Activated CD8-positive, alpha-beta memory T cell treated with anti-CD3 and anti-CD28 coated beads for 4 hours (primary cell): ENCODE measurements at places on chromosomes 12 and 14.

DNA sequence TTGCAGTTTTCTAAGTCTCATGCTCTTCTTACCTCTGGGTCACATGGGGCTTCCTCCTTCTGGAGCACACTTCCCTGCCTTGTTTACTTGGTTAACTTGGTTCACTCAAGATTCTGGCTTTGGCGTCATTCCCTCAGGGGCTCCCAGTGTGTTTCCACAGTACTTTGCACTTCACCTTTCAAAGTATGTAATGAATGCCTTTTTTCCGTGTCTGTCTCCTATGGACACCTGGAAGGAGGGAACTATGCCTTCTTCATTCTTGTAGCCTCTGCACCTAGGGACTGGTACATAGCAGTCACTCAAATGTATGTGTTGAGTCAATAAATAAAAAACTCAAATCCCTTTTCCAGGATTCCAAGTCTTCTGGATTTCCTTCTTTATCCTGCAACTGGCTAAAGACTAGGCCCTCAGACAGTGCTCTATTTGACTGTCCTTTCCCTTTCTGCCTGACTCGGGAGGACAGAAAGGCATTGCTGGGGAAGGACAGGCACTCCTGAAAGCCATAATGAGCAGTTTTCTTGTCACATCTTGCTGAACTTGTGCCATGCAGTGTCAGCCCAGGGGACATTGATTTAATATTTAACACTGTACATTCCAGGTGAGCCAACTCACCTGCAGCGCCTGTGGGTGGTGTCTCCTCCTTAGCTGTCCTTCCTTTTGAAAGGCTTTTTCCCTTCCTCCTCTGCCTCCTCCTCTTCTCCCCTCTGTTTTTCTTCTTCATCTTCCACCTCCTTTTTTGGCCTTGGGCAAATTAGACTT, 12.8 kb downstream of the MYRFL start:
- no peak for DNase-seq

DNA sequence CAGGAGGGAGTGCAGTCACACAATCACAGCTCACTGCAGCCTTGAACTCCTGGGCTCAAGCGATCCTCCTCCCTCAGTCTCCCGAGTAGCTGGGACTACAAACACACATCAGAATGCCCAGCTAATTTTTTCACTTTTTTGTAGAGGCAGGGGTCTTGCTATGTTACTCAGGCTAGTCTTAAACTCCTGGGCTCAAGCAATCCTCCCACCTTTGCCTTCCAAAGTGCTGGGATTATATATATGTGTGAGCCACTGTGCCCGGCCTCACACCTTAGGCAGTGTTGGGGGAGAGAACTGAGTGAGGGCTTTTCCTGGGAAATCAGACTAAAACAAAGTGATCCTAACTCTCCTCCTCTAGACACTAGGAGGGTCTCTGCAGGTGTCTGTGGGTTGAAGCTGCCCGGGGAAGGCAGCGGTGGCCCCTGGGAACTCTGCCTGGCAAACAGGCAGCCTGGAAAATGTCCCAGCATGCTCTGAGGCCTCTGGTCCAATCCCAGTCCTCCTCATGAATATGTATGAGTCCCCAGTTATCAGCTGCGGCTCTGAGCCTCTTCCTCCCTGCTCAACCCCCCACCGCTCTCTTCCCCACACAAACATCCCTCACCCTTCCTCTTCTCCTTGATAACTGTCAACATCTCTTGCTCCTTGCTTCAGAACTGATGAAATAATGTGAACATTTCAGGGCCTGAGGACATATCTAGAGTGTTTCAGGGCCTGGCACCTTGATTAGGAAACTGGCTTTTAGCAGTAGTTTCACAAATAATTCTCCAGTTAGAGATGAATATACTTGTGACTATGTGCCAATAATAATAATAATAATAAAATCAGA, 7.9 kb upstream of the NAA25 start:
- DNase-seq = no peak

GRCh38 chr12:61009192-61009591, 1251.0 kb upstream of the USP15 start:
- no peak for DNase-seq

DNA sequence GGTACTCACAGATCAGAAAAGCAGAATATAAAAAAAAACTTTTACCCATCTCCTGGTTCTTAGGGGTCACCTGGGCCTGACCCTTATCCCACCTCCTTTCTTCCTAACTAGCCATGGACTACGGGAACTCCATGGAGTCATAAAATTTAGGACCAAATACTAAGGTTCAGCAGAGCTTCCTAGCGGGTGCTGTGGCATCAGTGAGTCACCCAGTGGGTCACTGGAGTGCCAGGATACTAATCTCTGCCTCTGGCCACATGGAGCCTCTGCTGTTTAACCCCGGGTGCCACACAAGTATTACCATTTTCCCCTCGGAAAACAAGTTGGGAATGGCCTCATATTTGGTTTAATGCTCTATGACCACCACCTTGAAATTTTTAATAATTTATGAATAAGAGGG, 6.9 kb downstream of the ZBTB39 start:
- DNase-seq = no peak

DNA sequence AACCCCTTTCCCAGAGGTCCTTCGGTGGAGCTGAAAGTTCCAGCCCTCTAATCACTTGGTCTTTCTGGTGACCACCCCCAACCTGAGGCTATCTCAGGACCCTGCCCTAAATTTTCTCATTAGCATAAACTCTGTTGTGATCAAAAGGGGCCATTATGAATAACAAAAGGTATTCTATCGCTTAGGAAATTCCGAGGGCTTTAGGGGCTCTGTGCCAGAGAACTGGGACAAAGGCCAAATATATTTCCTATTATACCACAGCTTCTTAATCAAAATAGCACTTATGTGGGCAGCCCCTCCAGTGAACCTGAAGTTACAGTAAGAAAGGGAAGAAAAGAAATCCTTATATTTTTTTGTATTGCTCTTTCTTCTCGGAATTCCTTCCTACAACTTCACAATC, 125.3 kb upstream of the NPAS3 start:
- no peak for DNase-seq

- no peak for DNase-seq
Measured at GRCh38 chr14:29339494-29340172, 573.0 kb downstream of the FOXG1 start.

GRCh38 chr12:28620281-28620680, 430.0 kb downstream of the CCDC91 start:
- DNase-seq = no peak

GRCh38 chr14:88473791-88474190, 81.0 kb downstream of the PTPN21 start:
- DNase-seq = no peak

- no peak for DNase-seq
Measured at GRCh38 chr12:6031001-6031400, 85.9 kb upstream of the ANO2 start.

GRCh38 chr12:1616233-1617066, 12.6 kb upstream of the WNT5B start:
- no peak for DNase-seq

GRCh38 chr14:25237845-25238244, 187.9 kb upstream of the STXBP6 start:
- no peak for DNase-seq

GRCh38 chr14:20807304-20808161, 4.9 kb upstream of the RNASE1 start:
- DNase-seq = no peak

GRCh38 chr14:64605926-64606685, 56.3 kb downstream of the PPP1R36 start:
- no peak for DNase-seq

- DNase-seq = no peak
Measured at GRCh38 chr12:1131811-1132224, 140.8 kb downstream of the ERC1 start.

DNA sequence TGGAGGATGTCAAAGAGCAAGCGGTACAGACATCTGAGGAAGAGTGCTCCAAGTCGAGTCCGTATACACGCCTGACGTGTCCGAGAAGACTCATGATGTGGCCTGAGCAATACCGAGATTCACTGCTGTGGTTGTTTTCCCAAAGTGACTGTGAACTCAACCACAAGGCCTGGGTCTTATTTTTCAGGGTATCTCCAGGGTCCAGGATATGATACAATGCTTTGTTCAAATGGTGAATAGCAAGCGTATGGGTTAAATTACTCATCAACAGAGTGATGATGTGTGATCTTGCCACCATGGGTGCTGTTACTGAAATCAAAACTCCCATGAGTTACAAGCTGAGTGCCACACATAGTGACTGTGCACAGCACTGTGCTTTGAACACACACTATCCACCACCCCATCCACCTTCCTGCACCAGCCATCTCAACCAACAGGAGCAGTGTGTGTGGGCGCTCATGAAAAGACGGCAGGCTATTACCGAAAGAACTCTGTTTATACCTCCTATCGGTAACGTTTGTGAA, 109.6 kb downstream of the BCAT1 start:
- peak; percentile 7 for DNase-seq

GRCh38 chr14:104537613-104537988, 42.0 kb upstream of the C14orf180 start:
- DNase-seq = no peak
